ENCODE measurements at places on chromosomes 12 and 14.

GRCh38 chr14:85146779-85147178 is 383.2 kb upstream of the FLRT2 start:
- no peak for DNase-seq

- DNase-seq: no peak
Measured at GRCh38 chr14:105316968-105317510, 2.5 kb downstream of the PACS2 start.

DNA sequence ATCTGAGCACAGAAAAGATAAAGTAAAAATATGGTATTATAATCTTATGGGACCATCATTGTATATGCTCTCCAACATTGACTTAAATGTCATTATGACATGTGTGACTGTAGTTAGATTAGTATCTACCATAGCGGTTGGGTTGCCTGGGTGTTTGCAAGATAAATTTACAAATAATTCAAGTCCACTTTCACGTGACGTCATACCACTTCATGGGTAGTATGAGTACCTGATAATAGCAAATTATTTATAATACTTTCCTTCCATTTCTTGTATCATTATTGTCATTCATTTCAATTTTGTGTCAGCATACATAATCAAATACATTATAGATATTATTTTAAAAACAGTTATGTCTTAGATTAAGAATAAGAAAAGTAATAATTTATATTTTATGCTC is 20.2 kb downstream of the SLCO1B1 start:
- DNase-seq: no peak

DNA sequence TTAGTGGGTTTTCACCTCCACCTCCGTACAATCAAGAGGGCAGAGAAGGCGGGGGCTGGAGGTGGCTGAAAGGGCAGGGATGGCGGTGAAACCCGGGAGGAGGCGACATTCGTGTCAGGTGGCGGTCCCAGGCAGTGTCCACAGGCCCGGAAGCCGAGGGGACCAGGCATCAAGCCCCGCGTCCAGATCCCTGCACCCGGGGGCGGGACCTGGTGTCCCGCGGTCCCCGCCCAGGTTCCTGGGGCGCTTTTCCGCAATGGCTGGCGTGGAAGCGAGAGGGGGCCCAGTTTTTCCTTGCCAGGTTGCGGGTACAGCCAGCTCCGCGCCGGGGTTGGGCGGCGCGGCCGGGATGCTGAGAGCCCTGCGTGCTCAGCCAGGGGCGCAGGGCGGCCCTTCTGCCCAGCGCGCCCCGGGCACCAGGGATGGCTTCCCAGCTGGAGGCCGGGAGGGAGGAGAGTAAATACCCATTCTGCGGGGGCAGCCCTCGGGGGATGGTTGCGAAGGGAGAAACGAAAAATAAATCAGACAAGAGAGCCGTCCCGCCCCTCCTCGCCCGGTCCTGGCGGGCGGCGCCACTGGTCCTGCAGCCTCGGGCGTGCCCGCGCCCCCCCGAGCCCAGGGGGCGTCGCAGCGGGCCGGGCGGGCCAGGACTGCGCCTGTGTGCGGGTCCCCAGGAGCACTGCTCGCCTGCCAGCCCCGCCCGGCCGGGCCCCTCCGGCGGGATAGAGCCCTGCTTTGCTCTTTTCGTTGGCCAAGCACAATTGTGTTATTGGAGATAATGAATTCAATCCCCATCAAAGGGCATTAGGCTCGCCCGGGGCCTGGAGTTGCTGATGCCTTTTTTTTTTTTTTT is 11.5 kb downstream of the FOXA1 start:
- DNase-seq: peak; percentile 16

DNA sequence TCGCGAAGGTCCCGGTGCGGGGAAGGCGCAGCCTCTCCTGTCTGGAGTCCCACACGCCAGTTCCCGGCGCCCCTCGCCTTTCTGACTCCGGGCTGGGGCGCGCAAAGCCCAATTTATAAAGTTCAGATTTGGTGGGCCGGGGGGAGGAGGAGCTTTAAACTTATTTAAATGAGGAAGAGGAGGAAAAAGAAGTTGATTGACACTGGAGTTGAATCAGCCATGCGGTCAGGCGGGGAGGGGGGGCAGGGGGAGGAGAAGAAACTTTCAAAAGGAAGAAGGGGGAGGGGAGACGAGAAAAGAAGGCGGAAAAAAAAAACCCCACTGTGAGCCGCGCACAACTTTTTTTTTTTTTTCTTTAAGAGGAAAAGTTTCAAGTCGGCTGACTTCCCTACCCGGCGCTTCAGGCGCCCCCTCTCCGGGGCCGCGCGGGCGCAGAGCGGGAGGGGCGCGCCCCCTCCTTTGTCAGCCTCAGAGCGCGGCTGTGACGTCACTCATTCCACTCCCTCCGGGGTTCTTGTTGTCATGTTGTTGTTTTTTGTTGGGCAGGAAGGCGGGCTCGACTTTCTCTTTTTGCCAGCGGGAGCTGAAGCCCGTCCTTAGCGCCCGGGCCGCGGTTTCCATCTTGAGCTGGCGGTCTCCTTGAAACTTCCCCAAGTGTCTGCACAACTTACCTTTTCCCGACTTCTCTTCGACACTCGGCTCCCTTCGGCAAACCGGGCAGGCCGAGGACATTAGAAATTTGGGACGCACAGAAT is at the start of gene ZFP36L1:
Gene ZFP36L1 (minus strand): TSS at position 89 of the 755 bp plus-strand sequence. CDS start 129 bp downstream, outside the sequence.
- peak; percentile 88 for DNase-seq

- no peak for DNase-seq
Measured at GRCh38 chr14:95217391-95217900, 60.1 kb upstream of the DICER1 start.

GRCh38 chr12:19744705-19745218 is 305.5 kb downstream of the AEBP2 start:
- DNase-seq: no peak

- peak; percentile 14 for DNase-seq
Measured at GRCh38 chr12:33439587-33440011, at the start of gene SYT10. Gene SYT10, minus strand, starts transcription at chr12:33439819. Its CDS starts 297 bp downstream, at chr12:33439522.

- no peak for DNase-seq
Measured at GRCh38 chr12:21559855-21560569, 33.9 kb downstream of the SPX start.

DNA sequence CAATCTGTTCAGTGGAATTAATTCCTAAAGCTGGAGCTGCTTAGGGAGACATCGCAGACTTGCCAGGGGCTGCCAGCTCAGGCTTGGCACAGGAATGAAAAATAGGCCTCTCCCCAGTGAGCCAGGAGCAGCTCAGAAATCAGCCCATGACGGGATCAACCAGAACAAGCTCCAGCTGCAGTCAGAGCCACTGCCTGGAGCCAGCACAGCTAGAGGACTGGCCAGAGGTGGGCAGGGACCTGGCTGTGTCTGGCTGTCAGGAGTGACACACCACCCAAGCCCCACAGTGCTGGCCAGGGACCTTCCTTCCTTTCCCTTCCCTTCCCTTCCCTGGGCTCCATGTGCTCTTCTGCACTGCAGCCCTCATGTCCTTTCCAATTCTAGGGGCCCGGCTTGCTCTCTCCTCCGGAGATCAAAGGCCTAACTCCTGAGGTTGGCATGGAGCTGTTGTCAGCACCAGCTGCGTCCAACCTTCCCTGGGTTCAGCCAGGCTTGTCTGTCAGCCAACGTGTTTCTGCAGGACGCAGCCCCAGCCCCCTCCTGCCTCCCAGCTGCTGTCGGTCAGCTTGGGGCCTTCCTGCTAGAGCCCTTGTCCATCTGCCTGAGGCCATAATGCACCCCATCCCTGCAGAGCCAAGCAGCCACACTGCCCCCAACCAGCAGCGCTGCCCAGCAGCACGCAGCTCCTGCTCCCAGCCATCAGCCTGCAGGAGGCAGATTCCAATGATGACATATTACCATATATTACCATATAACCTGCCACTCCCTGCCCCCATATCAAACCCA is 149.3 kb downstream of the CALM1 start:
- no peak for DNase-seq

DNA sequence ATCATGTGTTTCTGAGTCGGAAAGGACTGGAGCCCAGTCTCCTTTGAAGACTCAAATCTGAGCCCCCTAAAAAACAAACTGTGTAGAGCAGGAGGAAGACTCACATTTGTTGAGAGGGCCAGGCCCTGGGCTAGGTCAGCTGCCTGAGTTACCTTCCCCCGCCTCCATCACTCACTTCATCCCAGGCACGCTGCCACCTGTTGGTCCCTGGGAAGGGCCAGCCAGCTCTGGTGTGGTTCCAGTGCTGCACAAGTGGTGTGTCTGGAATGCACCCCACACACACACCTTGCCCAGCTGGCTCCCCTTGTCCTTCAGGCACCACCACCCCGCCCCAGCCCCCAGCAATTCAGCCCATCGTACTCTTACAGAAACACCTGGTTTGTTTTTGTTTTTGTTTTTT is 9.0 kb downstream of the MVK start:
- no peak for DNase-seq

- DNase-seq: no peak
Measured at GRCh38 chr14:30854492-30854891, 19.9 kb upstream of the COCH start.

DNA sequence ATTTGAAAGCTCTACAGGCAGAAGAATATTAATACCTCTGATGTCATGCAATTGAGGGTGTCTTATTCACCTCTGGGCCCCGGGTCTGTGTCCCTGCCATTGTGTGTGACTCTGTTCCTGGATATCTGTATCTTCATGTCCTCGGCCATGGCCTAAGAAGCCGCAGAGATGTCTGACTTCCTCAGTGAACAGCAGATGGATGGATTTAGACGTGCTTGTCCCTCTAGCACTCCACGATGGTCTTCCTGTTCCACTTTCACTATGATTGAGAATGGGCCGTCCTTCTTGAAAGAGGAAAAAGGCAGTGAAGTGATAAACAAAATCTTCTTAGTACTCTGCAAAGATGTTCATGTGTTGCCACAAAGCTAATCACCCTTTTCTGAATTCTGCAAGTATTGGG is 217.4 kb downstream of the SLC41A2 start:
- DNase-seq: peak; percentile 68

GRCh38 chr14:71388336-71388735 is 481.1 kb downstream of the PCNX1 start:
- no peak for DNase-seq

DNA sequence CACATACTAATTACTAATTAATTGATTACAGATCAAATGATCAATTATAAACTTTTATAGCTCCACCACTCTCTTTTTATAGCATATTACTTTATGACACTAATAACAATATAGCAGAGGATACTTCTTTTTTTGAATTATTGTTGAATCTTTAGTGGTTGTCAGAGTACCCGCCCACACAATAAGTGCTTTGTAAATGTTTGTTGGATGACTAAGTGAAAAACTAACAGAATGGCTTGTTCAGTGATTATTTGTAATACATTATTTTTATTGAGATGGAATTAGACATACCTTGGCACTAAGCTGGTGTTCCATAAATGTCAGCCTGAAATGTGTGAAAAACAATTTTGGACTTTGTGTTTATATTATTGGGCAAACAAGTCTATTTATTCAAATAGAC is 670.5 kb upstream of the ATXN7L3B start:
- DNase-seq: no peak

DNA sequence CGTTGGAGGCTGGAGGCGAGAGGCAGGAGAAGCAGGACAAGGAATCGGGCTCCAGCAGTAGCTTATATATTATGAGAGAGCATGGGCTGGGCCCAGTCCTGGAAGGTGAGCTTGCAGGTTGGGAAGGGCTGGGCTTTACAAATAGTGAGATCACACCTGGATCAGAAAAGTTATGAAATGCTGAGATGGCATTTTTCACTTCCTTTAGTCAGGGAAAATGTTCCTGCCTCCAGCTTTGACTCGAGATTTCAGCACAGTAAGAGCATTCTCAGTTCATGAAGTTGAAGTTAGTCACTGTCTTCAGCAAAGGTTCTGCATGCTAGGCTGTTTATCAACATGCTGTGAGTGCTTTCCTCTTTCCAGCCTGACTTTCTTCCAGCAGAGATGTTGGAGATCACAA is at the start of gene KRT6C:
Gene KRT6C (minus strand): TSS at position 38 of the 400 bp plus-strand sequence. CDS start 68 bp downstream, outside the sequence.
- no peak for DNase-seq

DNA sequence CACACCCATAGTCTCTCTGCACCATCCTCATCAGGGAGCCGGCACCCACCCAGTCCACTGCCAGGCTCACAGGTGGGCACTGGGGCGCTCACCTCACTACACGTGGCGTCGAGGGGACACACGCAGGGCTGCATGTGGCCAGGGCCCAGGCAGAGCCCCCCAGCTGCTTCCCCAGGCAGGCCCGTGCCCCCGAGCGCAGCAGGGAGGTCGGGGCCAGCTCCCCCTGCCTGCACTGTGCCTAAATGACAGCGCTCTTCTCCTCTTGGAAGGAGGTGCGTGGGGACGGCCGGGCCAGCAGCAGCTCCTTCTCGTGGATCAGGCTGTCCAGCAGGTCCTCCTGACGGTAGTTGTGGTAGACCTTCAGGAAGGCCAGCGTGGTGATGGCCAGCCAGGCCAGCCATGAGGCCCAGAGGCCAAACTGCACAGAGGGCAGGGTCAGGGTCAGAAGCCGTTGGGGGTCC is 11.3 kb downstream of the TMEM179 start:
- no peak for DNase-seq

GRCh38 chr14:75204116-75204515 is 27.7 kb upstream of the TMED10 start:
- no peak for DNase-seq

DNA sequence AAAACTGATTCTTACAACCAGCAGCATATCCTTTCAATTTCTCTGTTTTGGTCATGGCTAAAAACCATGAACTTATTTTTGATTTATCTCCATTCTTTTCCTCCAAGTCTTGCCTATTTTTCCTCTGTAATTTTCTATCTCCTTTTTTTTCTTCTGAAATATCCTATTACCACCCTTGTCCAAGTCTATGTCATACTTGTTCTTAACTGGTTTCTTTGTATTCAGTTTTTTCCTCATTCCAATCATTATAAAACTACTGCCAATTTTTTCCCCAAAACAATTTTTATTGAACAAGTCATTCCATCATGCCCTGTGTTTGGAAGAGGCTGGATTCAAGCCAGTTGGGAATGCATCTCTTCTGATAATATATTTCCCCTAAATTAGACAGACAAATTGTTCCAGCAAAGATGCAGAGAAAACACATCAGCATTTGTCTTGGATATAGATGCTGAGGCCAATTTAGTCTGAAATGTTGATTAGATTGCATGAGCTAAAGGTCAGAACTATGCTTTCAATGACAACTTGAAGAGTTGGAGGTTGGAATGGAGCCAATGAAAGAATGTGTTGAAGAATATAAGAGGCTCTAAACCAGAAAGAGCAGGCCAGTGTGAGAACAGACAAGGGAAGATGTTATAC is 30.7 kb downstream of the OTOGL start:
- DNase-seq: no peak

DNA sequence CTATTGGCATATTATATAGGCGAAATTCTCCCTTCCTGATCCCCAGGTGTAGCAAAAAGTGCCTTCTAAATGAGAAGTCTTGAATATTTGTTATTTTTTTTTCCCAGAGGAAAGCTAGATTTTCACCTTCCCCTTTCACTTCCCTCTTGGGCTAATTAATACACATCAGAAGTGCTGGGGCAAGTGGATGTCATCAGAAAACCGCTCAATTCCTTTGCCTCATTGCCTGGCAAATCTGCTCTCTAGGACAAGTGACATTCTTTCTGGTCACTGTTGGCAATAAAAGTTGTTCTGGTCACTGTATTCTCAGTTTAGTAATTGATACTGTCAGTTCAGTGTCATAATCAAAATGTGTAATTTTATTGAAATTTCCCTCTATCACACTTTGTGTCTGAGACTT is 174.5 kb downstream of the ETNK1 start:
- DNase-seq: no peak

GRCh38 chr14:77559381-77559780 is 57.1 kb downstream of the SPTLC2 start:
- no peak for DNase-seq

GRCh38 chr12:121189131-121189530 is 20.8 kb upstream of the P2RX4 start:
- DNase-seq: no peak

Measured in GM20000 (cell line).